ENCODE measurements at places on chromosomes 5 and 9.
A peak's percentile ranks its signal among the peaks of the same experiment; 100 is the strongest.

GRCh38 chr5:150762211-150762610 lies 3.4 kb upstream of the DCTN4 start:
- DNase-seq, result no peak

DNA sequence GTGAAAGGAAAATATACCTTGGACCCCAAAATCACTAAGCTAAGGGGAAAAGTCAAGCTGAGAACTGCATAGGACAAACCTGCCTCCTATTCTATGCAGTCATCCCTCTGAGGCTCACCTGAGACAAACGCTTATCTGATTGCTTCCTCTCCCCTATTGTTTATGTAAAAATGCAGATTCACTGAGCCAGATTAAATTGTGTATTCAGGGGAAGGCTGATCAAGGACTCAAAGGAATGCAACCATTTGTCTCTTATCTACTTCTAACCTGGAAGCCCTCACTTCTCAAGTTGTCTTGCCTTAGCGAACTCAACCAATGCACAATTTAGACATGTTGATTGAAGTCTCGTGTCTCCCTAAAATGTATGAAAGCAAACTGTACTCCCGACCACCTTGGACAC lies 13.3 kb downstream of the SPARC start:
- no peak for DNase-seq

- no peak for DNase-seq
These were observed 5.4 kb upstream of the ANXA1 start for GRCh38 chr9:73146111-73146815.

- DNase-seq, result no peak
These were observed 175.7 kb downstream of the ARHGEF28 start for GRCh38 chr5:73801686-73802085.

GRCh38 chr9:112601636-112602035 lies 115.0 kb downstream of the KIAA1958 start:
- DNase-seq, result no peak

GRCh38 chr5:35166043-35166442 lies 64.2 kb downstream of the PRLR start:
- peak; percentile 36 for DNase-seq

GRCh38 chr9:24413651-24414050 lies 132.0 kb downstream of the IZUMO3 start:
- no peak for DNase-seq

DNA sequence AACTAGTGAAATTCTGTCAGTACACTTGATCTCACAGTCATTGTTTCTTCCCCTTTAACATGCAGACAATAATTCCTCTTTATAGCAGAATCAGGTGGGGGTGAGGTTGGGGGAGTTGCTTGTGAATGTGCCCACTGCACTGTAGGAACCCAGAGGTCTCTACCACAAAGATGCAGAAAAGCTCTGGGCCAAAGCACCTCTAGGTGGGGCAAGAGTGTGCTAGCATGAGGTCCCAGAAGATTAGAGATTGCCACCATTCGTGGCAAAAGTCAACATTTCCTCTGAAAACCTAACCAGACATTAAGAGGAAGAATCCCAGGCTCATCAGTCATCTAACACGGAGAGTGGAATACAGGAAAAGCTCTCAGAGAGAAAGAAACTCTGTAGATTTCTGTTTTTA lies 74.5 kb downstream of the PTCD2 start:
- peak; percentile 38 for DNase-seq

Data from HT-29 (cell line).